ENCODE measurements at places on chromosomes 2 and 18. TPM values are rescaled to one million over a fixed set of nuclear protein-coding genes. Genes with fewer than 3 reads are reported as not detected.

DNA sequence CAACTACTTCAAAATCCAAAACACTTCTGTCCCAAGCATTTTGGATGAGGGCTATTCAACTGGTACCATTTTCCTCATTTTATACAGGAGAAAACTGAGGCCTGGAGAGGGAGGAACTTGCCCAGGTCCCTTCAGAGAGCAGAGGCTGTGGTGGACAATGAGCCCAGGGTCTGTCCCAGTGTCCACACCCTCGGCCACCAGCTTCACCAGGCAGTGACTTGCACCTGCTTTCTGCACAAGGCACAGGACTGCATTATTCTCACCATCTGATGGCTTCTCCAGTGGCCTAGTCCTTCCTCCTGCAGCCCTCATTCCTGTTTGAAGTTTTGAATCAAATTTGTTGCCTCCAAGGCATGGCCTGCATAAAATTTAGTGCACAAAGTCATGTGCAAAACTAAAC, 53.3 kb downstream of the RNF144A start:
- no peak for DNase-seq

DNA sequence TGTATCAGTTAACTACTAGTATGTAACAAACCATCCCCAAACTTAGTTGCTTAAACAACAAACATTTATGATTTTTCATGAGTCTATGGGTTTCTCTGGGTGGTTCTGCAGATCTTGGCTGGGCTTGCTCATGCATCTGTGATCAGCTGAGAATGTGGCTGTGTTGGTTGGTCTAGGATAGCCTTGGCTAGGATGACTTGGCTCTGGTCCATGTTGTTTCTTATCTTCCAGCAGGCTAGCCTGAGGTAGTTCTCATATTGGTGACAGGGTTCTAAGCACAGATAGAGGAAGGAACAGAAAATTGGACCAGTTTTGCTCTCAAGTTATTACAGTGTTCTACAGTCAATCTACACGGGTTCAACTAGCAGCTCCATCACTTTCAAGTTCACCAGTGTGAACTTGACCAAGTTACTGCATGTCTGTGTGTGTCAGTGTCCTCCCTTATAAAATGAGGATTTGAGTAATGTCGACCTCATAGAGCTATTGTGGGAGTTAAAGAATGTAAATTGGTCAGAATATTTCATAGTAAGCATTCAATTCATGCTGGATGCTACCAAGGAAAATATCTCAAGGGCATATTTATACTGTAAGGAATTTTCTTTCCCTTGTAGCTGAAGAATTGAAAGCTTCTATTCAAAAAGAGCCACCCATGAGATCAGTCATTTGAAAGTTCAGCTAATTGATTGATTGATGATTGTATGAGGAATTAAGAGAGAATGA, 65.3 kb downstream of the MYO3B start:
- DNase-seq = no peak

- no peak for DNase-seq
These were observed 103.4 kb upstream of the EPAS1 start for GRCh38 chr2:46193855-46194254.

- no peak for DNase-seq
These were observed at the start of gene ECEL1 for GRCh38 chr2:232487385-232488096. Gene ECEL1 (minus strand): TSS chr2:232487834. CDS start chr2:232486653, 1,181 bp downstream.

GRCh38 chr2:190572246-190572645, 37.7 kb upstream of the NEMP2 start:
- DNase-seq = no peak

DNA sequence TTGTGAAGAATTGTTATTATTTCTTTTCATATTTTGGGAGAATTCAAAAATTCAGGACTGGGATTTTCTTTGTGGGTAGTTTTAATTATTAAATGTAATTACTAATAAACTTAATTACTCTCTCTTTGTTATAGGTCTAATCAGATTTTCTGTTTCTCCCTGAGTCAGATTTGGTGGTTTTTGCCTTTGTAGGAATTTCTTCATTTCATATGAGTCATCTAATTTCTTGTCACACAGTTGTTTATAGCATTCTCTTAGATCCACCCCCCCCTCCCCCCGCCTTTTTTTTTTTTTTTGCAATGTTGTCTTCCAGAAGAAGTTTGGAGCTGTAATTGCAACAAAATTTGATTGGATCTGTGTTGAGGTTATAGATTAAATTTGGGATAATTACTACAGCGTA, 26.0 kb upstream of the GALR1 start:
- DNase-seq = no peak

The CRYGC gene
- total RNA-seq = not detected

The PROKR1 gene
- total RNA-seq = not detected

GRCh38 chr2:57615855-57616556, 430.6 kb upstream of the VRK2 start:
- no peak for DNase-seq

DNA sequence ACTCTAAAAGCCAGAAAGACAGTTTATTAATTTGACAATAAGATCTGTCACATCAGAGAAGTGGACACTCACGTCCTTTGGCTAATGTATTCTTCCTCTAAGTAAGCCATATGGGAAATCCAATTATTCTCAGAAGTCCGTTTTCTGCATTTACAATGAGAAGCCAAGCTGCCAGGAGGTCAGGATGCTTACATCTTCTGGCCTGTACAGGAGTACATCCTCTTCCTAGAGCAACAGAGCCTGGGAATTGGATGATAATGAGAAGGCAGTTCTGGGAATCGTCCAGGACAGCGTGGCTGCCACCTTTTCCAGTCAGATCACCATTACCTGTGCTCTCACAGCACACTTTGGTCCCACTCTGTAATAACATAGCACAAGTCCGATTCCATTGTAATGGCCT, 5.2 kb downstream of the RAPGEF4 start:
- DNase-seq = no peak

DNA sequence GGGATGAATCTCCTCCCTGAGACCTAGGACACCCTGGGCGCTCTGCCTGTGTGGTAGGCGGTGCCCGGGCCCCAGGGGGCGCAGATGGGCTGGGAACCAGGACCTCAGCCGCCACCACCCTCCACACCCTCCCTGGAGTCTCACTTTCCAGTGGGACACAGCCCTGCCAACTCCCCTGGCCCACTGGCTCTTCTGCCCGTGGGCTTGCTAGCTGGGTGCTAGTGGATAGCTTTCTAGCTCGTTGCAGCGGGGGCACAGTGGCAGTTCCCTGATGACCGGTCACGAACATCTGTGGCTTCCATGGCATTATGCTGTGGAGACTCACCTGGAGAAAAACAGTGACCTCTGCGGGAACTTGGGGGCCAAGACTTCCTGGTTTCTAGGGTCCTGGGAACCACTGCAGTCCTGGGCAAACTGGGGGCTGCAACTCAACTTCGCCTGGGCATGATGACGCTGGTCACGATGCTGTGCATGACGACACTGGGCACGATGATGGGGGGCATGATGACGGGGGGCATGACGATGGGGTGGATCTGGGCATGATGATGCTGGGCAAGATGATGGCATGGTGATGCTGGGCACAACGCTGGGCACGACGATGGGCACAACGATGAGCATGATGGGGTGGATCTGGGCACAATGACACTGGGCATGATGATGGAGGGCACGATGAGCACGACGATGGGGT, 31.0 kb upstream of the ALLC start:
- DNase-seq = peak; percentile 6

DNA sequence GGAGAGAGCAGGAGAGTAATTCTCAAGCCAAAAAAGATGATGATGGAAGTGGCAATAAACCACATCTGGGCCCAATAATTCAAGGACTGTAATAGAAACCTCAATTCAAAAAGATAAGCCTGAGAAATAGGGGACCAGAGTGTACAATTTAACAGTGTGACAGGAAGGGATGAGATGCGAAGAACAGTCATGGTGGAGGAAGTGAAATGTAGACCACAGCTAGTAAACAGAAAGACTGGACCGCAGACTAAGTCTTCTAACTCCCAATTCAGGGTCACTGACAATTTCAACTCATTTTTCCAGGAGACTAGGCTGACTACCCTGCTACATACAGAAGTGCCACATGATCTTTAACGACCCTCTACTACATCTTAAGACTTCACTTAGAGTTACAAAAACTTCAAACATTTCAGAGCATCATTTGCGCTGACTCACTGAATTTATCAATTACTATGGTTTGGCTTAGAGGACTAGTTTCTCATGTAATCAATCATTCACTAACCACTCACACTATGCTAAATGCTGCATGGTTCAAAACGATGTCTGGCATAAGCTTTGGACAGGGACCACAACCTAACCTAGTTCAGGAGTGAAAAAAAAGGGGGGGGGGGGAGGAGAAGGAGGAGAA, 9.0 kb downstream of the CUL3 start:
- no peak for DNase-seq

Measured in activated CD4-positive, alpha-beta memory T cell treated with anti-CD3 and anti-CD28 coated beads for 36 hours (primary cell).